ENCODE measurements at places on chromosomes 12 and 14.
A peak's percentile ranks its signal among the peaks of the same experiment; 100 is the strongest.

DNA sequence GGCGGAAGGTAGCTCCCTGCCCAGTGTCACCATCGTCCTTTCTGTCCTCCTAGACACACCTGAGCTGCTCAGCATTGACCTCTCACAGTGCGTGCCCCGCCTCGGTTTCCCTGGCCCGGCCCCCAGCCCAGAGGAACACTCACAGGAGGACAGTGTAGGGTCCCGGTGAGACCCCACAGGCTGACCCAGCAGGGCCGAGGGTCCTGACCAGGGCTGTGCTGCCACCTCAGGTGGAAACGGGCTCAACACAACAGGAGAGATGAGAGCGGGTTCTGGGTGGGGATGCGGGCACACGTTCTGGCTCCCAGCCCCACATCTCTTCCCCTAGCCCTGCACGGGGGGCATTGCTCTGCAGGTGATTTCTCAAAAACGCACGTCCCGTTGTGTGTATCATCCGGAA lies 98.1 kb downstream of the PIWIL1 start:
- DNase-seq = no peak

- DNase-seq = no peak
These were observed 70.8 kb downstream of the RNF34 start for GRCh38 chr12:121470751-121471150.

DNA sequence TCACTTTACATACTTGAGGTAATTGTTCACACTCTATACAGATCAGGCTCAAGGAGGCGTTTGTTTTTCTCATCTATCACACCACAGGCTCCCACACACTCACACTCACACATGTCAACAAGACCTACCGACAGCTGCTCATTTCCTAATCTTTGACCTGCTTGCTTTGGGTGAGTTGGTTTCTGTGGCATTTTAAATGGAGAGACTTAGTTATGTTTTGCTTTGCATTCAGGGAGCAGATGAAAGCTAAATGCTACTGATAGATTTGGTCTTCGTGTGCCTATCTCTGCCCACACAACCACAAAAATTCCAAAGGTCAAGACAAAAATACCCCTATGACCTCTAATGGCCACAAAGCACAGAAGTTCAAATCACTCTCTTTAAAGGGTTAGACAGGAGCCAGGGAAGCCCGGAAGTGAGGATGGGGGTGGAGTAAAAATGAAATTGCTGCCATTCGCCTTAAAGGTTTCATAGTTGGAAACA lies 203.5 kb upstream of the G2E3 start:
- no peak for DNase-seq

DNA sequence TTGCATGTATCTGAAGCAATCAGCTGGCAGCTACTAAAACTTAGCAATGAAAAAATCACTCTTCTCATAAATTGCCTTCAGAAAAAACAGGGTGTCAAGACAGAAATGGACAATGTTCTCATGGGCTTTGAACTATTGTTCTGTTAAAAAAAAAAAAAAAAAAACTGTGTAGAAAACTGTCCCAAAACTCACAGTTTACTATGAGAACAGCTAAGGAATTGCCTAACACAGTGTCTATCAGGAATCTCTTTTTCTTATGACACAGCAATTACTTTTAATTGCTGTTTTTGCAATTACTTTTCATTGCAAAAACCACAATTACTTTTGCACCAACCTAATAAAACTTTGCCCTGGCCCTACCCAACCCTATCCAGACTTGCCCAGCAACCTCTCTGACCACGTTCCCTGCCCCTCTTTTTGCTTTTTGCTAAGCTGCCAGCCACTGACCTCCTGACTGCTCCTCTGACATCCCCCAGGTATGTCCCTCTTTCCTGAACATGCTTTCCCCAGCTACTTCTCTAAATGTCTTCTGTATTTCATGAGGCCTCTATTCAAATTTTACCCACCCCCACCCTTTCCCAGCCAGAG lies 68.0 kb upstream of the SLCO1C1 start:
- peak; percentile 68 for DNase-seq

GRCh38 chr12:95429172-95429510 lies 44.8 kb upstream of the METAP2 start:
- DNase-seq = no peak

DNA sequence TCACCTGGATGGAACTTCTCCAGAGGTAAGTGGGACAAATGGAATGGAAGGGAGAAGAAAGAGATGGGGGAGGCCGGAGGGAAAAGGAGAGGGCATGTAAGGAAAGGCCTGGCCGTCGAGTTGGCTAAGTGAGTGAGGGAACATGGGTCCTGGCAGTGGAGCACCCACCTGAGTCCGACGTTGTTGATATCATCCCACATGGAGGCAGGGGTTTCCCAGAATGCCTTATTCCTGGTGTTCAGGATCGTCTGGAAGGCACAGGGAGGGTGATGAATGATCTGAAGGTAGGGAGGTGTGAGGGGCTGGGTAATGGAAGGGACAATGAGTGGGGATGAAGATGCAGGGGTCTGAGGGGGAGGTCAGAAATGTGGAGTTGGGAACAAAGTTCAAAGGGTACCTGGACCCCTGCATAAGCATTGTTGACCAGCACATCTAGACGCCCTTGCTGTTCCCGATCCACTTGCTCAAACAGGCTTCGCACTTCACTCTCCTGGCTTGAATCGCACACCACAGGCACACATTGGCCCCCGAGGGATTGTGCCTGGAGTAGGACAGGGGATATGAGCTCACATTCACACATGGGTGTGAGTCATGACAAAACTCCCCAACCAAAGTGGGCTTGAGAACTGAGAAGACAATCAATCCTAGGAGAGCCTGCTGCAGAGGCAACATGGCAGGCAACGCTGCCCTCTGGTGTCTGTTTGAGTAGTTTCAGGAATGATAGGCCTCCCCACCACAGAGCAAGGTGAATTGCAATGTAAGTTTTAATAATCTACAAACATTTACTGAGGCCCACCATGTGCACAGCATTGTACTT lies 3.0 kb downstream of the DHRS1 start:
- peak; percentile 89 for DNase-seq

GRCh38 chr14:75497701-75498100 lies 24.6 kb upstream of the BATF start:
- DNase-seq = no peak

GRCh38 chr12:92612611-92613010 lies 90.2 kb upstream of the PLEKHG7 start:
- DNase-seq = no peak

DNA sequence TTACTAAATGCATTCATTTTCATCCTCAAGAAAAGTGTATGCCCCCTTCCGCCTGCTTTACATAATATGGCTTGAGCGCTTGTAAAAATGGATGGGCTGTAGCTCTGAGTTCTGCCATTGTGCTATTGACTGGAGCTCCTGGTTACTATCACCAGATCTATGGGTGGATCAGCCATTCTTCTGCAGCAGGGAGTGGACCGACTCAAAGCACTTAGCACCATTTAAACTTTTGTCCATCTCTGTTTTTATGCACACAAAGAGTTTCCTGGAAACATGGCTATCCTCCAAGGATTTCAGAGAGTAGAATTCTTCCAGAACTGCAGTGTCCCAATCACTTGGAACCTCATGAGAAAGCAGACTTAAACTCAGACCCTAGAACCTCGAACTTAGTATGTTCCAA lies 4.5 kb upstream of the NUMB start:
- peak; percentile 48 for DNase-seq

DNA sequence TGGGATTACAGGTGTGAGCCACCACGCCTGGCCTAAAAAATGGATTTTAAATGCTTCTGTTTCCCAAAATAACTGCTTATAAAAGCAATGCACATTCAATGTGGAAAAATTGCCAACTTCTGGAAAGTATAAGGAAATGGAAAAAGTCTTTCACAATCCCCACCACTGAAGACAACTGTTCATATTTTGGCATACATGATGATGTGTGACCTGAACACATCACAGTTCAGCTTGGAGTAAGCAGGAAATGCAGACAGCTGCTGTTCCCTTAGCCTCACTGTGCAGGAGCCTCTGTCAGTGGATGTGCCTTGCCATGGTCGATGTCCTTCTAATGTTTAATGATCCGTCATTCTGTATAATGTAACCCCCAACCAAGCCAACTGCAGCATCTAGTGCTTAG lies 5.2 kb downstream of the MTERF2 start:
- no peak for DNase-seq

GRCh38 chr14:37197421-37198272 lies at the start of gene MIPOL1:
Gene MIPOL1, plus strand, starts transcription at chr14:37197937. Its CDS starts 49,952 bp downstream, at chr14:37247889.
- peak; percentile 90 for DNase-seq

DNA sequence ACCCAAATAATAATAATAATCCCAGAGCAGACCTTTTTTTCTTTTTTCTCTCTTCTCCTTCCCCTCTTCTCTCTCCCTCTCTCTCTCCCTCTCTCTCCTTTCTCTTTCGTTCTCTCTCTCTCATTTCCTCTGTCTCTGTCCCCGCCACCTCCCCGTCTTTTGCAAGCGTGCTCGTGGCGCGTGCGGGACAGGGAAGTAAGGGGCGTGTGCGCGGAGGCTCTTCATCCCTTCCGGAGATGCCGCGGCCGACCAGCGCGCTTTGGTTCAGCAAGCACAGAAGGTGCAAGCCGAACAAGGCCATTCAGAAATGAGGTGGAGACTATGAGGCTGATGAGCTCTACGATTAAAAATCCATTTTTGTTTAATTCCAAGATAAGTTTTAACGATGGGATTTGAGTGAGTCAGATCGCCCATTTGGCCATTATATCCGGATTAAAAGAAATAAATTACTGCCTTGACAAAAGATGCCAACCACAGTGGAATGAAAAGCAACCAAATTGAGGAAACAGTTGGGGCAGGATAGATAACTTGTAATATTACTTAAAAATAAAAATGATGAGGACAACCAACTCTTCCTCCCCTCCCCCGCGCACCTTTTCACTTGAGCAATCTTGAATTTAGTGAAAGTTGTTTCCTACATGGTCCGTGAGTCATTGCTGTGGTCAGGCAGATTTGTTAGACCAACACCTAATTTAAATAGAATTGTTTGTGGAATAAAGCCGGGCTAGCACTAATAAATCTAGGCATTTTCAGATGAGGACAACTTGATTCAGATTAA lies 1.2 kb upstream of the AMIGO2 start:
- peak; percentile 74 for DNase-seq

GRCh38 chr14:76015191-76015590 lies 29.6 kb downstream of the IFT43 start:
- DNase-seq = no peak

DNA sequence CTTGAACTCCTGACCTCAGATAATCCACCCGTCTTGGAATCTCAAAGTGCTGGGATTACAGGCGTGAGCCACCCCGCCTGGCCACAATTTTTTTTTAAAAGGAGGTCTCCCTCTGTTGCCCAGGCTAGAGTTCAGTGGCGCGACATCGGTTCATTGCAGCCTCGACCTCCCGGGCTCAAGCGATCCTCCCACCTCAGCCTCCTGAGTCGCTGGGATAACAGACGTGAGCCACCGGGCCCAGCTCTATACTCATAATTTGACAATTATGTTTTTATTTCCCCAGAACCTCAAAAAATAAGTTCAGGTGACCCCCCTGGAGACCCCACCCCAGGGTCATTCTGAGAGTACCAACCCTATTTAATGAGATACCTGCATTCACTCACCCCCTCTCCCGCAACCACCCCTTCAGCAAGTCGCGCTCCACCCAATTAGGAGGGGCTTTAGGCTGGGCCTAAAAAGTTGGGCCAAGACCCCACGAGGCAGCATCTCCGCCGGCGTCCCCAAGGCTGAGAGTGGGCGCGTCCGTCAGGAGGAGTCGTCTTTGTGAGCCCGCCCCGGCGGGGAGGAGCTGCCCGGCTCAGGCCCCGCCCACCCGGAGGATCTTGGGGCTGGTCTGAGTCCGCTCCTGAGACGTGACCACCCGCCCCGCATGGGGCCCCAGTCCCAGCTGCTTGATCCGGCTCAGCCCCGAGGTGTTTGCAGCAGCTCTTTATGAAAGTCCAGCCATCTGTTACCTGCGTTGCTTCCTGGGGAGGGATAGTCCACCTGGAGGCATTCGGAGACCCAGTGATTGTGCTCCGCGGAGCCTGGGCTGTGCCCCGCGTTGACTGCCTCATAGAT lies at the start of gene ANKRD33:
Gene ANKRD33 (plus strand): TSS at position 628 of the 840 bp plus-strand sequence. CDS start 84 bp downstream, at position 712.
- no peak for DNase-seq

GRCh38 chr12:60059180-60059579 lies 463.4 kb downstream of the SLC16A7 start:
- DNase-seq = no peak

DNA sequence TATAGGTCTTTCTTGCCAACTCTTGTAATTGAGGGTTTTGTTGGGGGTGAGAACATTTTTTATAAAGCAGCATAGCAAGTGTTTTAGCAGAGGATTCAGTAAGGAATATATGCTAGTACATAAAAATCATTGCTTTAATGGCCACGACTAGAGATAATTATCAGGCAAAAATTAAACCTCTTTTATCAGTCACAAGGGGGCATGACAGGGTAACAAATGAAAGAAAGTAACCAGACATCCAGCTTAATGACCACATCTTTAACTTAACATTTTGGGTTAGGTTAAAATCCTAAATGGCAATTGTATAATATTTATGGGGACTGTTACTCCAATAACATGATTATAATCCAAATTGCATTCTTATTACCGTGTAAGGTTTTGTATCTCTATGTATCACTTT lies 119.6 kb downstream of the LRRIQ1 start:
- DNase-seq = peak; percentile 15

- no peak for DNase-seq
These were observed 85.1 kb upstream of the CCDC198 start for GRCh38 chr14:57578801-57579200.

DNA sequence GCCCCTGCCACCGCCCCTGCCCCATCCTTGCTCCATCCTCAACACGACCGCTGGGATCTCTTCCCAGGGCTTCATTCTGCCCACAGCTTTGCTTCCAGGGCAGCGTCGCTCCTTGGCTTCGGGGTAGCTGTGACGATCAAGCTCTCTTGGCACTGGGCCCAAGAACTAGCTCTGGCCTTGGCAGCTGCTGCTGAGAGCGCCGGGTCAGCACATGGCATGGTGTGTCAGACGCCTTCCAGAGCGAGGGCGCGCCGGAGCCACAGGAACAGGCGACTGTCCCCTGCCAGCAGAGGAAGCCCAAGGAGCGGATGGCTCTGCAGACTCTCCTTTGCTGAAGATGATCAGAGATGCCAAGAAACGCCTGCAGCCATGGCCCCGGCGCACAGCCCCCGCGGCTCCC lies 15.9 kb downstream of the RAB35 start:
- DNase-seq = peak; percentile 15

GRCh38 chr12:80490329-80490728 lies 46.3 kb downstream of the PTPRQ start:
- peak; percentile 27 for DNase-seq

DNA sequence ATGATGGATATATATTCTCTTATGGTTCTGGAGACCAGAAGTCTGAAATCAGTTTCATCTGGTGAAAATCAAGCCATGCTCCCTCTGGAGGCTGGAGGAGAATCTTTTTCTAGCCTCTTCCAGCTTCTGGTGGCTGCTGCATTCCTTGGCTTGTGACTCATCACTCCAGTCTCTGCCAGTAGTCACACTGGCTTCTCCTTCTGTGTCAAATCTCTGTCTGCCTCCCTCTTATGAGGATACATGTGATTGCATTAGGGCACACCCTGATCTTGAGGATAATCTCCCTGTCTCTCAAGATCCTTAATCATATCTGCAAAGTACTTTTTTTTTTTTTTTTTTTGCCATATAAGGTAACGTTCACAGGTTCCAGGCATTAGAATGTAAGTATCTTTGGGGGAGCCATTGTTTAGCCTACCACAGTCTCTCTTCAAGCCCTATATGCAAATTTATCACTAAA lies 17.7 kb downstream of the DNAL1 start:
- peak; percentile 97 for DNase-seq

GRCh38 chr12:94207849-94208621 lies 59.7 kb downstream of the PLXNC1 start:
- DNase-seq = no peak
